ENCODE measurements at places on chromosomes 7 and 10. TPM values are rescaled to one million over a fixed set of nuclear protein-coding genes. Genes with fewer than 3 reads are reported as not detected.

DNA sequence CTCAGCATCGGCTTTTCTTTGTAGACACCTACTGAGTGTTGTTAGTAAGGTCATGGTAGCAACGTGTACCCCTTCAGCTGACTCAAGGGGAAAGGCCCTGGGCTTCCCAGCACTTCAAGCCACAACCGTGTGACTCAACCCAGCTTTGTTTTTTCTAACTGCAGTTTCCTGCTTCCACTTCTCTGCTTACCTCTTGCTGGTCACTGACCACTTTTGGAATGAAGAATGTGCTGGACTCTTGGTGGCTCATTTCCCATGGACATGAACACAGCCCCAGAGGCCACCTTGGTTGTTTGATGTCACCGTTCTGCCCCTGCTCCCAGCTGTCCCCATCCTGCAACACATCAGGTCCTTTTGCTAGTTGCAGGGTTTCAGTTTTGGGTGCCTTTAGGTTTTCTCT, 69.5 kb upstream of the ZNF438 start:
- H3K27ac ChIP-seq, result peak overlapping the region; percentile 51
- DNase-seq, result peak; percentile 94
- no peaks in the 10 kb centered on the region for H3K27me3 ChIP-seq
- no peak overlapping the region for H3K4me3 ChIP-seq
- no peaks in the 10 kb centered on the region for H3K36me3 ChIP-seq

Gene CHRM2
- total RNA-seq, result 7.9 TPM

GRCh38 chr7:11675163-11675562, 156.8 kb downstream of the THSD7A start:
- no peak overlapping the region for H3K4me3 ChIP-seq
- no peaks in the 10 kb centered on the region for H3K36me3 ChIP-seq
- H3K27me3 ChIP-seq, result no peaks in the 10 kb centered on the region
- no peak overlapping the region for H3K27ac ChIP-seq
- no peaks in the 10 kb centered on the region for H3K4me1 ChIP-seq

DNA sequence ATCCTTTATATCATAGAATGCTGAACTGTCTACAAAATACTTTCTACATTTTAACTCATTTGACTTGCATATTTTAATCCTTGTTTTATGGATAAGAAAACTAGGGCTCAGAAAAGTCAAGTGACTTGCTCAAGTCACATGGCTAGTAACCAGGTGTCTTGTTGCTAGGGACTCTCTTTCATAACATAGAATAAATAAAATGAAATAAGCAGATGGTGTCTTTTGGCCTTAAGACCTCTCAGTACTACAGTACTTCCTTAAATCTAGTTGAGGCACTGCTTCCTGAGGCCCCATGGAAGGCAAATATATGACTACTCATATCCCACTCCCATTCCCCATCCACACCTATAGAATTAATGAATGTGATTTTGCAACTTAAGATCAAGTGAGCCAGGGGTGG, 87.9 kb downstream of the CDK6 start:
- no peaks in the 10 kb centered on the region for H3K27me3 ChIP-seq
- H3K4me1 ChIP-seq, result peaks cover 13% of the 10 kb centered on the region
- no peaks in the 10 kb centered on the region for H3K36me3 ChIP-seq
- no peak overlapping the region for H3K27ac ChIP-seq
- no peak overlapping the region for H3K4me3 ChIP-seq
- no peak for DNase-seq

GRCh38 chr10:124078028-124078427, 15.4 kb downstream of the CHST15 start:
- H3K4me3 ChIP-seq, result no peak overlapping the region
- H3K27ac ChIP-seq, result no peak overlapping the region
- no peaks in the 10 kb centered on the region for H3K4me1 ChIP-seq
- DNase-seq, result no peak

Gene MOGAT3
- not detected for total RNA-seq

DNA sequence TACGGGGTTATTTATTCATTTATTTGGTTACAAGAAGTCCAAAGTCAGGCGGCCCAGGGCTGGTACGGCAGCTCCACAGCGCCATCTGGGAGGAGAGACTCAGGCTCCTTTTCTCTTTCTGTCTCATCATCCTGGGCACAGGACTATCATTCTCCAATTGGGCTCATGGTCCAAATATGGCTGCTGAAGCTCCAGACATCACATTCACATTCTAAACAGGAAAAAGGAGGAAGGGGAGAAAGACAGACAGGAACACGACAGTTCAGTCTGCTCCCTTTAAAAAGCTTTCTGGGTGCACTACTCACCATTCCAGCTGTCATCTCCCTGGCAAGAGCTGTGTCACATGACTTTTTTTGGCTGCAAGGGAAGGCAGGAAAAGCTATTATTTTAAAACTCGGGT, 74.4 kb upstream of the PDZD8 start:
- no peaks in the 10 kb centered on the region for H3K36me3 ChIP-seq
- H3K27me3 ChIP-seq, result no peaks in the 10 kb centered on the region
- H3K4me1 ChIP-seq, result no peaks in the 10 kb centered on the region
- no peak overlapping the region for H3K4me3 ChIP-seq
- no peak overlapping the region for H3K27ac ChIP-seq

DNA sequence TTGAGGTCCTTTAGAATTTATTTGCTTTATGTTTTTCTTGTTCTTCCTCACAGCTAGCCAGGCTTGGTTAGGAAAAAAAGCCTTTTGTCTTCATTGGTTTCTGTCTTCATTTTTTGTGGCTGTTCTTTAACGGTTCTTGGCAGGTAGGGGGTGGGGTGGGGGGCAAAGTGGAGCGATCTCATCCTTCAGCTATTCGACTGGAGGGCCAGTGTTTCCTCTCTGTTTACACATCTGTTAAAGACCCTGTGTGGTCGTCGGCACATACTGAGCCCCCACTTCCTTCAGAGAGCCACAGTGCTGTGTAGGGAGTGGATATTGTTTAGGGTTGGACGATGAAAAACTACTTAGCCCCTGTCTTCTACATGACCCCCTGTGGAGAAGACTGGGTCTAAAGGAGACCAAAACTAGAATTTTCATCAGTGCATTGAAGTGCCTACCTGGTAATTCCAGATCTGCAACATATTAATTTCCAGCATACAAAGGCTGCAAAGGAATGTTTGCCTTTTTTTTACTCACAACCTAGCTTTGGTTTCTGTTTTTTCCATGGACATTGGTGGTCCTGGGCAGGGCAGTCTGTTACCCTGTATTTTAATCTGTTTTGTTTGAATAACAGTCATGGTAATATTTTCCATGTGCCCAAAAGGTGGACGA, 29.0 kb downstream of the PRPF18 start:
- peaks cover 1% of the 10 kb centered on the region for H3K36me3 ChIP-seq
- peak overlapping the region; percentile 70 for H3K27ac ChIP-seq
- peaks cover 11% of the 10 kb centered on the region for H3K4me1 ChIP-seq
- no peak overlapping the region for H3K4me3 ChIP-seq

DNA sequence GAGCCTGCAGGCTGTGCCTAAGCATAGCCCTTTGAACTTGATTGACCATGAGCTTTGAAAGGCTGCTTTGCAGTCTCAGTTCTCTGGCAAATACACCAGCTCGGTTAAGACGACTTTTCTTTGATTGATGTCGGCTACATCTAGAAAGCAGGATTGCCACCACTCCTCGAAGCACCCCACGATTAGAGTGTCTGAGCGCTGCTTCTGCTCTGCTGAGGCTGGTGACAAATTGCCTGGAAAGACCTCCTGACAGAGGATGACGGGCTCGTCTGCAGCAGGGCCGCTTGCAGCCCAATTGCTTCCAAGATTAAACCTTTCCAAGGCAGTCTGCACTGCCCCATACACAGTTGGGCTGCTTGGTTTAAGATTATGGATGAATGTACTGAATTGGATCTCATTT, 182.0 kb downstream of the CUX1 start:
- no peak for DNase-seq
- H3K27me3 ChIP-seq, result no peaks in the 10 kb centered on the region
- no peak overlapping the region for H3K4me3 ChIP-seq
- H3K4me1 ChIP-seq, result no peaks in the 10 kb centered on the region
- H3K27ac ChIP-seq, result no peak overlapping the region
- no peaks in the 10 kb centered on the region for H3K36me3 ChIP-seq

DNA sequence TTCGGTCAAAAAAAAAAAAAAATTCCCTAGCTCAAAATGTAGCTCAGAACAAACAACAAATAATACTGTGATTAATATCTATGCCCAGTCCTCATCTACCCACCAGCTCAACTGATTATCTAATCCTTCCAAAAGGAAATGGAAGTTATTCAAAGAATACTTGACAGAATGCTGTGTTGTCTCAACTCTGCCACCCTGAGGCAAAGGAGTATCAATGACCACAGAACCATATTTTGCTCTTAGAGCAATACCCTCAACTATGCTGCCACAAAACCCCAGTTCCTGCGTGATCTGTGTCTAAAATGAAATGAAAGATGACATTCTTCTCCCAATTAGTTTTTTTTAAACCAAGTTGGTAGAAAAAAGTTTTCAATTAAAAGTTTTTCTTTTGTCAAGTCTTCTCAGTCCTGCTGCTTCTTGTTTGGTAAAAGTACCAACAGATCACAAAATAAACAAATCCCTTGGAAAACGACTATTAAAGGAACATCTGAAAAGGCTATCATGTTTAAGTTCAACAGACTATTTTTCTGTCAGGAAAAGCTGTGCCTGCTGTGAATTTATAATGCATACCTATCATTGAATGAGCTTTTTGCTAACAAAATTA, 21.6 kb downstream of the RBM28 start:
- DNase-seq, result peak; percentile 67
- H3K27ac ChIP-seq, result no peak overlapping the region
- no peaks in the 10 kb centered on the region for H3K27me3 ChIP-seq
- H3K36me3 ChIP-seq, result peaks cover 6% of the 10 kb centered on the region

Gene CUX1
- 38.1 TPM for total RNA-seq

DNA sequence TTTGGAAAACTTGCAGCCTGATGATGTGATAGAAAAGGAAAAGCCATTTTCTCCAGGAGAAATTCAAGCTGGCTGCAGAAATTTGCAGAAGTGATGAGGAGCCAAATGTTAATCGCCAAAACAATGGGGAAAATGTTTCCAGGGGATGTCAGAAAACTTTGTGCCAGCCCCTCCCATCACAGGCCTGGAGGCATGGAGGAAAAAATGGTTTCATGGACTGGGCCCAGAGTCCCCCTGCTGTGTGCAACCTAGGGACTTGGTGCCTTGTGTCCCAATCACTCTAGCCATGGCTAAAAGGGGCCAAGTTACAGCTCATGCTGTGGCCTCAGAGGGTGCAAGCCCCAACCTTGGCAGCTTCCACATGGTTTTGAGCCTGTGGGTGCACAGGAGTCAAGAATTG, 41.0 kb downstream of the ADD3 start:
- H3K4me1 ChIP-seq, result peaks cover 4% of the 10 kb centered on the region
- H3K36me3 ChIP-seq, result no peaks in the 10 kb centered on the region
- no peaks in the 10 kb centered on the region for H3K27me3 ChIP-seq
- DNase-seq, result no peak
- no peak overlapping the region for H3K27ac ChIP-seq
- H3K4me3 ChIP-seq, result no peak overlapping the region

Gene THSD7A
- 0.83 TPM for total RNA-seq

GRCh38 chr10:32054094-32054493, 2.1 kb downstream of the KIF5B start:
- DNase-seq, result peak; percentile 78
- H3K36me3 ChIP-seq, result no peaks in the 10 kb centered on the region
- peaks cover 7% of the 10 kb centered on the region for H3K4me1 ChIP-seq
- H3K4me3 ChIP-seq, result peak overlapping the region; percentile 95
- H3K27ac ChIP-seq, result peak overlapping the region; percentile 81
- no peaks in the 10 kb centered on the region for H3K27me3 ChIP-seq

DNA sequence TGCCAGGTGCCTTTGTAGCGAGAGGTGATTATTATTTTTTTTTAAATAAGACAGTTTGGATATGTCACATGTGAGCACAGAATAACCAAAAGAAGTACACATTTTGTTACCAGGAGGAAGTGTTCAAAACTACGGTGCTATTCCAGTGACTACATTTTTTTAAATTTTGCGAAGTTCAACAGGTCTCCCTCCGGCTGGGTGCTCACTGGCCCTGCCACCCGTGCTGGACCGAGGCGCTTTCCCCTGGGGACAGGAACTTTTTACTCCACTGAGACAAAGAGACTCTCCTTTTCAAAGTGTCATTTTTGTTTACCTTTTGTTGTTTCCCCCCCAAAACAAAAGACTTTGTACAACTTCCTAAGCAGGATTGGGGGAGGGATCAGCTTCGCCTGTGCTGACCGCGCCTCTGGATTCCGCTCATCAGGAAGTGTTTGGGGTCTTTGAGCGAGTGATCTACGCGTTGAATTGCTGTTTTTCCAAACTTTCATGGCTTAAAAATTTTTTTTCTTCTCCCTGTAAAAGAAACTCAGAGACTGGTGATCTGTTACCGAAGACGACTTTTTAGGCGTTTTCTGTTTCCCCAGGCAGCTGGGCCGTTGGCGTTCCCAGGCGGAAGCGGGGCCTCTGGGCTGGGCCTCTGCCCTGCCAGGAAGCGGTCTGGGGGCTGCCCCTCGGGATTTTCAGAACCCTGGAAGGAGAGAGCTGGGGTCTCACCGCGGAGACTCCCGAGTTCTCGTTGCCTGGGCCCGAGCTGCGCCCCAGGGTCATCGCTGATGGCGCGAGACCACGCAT, 7.2 kb downstream of the EN2 start:
- H3K27ac ChIP-seq, result no peak overlapping the region
- DNase-seq, result no peak

- H3K4me3 ChIP-seq, result no peak overlapping the region
- DNase-seq, result no peak
- H3K4me1 ChIP-seq, result no peaks in the 10 kb centered on the region
- H3K27me3 ChIP-seq, result no peaks in the 10 kb centered on the region
Measured at GRCh38 chr7:93293229-93293628, 61.1 kb downstream of the VPS50 start.

Data from fibroblast of lung (primary cell).